Type B pancreatic cell (in vitro differentiated cells): ENCODE measurements at places on chromosomes 6 and 20. TPM values are rescaled to one million over a fixed set of nuclear protein-coding genes. Genes with fewer than 3 reads are reported as not detected.

- DNase-seq: no peak
Measured at GRCh38 chr20:58669287-58670006, 18.4 kb downstream of the STX16 start.

DNA sequence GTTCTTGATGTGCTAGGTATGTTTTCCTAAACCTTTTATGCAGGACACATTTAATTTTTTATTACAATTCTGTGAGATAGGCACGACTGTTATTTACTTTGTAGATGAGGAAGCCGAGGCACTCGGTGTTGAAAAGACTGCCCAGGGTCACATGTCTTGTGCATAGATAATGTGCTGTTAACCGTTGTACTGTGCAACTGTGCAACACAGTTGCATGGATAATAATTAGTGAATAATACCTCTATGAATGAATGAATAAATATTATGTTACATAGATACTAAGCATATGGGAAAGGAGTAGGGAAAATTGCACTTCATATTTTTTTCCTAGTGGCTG, 60.3 kb upstream of the DEK start:
- DNase-seq: no peak

DNA sequence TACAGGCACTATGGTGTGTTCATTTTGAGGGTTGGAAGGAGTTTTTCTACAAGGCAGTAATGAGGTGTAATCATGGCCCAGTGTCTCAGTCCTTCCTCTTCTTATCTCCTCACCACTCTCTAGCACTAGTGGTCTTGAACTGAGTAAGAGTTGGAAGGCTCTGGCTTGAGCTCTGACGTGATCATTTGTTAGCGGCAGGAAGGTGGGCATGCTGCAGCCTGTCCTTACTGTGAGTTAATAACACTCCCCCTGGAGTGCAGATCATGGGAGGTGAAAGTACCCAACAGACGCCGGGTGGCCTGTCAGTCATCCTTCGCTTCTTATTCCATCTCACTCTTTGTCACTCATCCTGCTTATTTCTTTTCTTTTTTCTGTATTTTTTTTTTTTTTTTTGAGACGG, 356.9 kb downstream of the CDKAL1 start:
- no peak for DNase-seq

- DNase-seq: no peak
Measured at GRCh38 chr6:79780881-79781280, 149.8 kb downstream of the SH3BGRL2 start.

GRCh38 chr6:138896104-138896756, 91.8 kb downstream of the REPS1 start:
- DNase-seq: no peak

- DNase-seq: no peak
Measured at GRCh38 chr6:22102671-22103070, 194.2 kb downstream of the PRL start.

The PI3 gene
- 3.7 and 6.9 TPM in 2 replicates for total RNA-seq

The SPATS1 gene
- not detected in 2 replicates for total RNA-seq

The RTF2 gene
- 63.5 and 71.2 TPM in 2 replicates for total RNA-seq

The KHDC1 gene
- total RNA-seq: 2.0 and 5.3 TPM in 2 replicates
